ENCODE measurements at places on chromosomes 13 and 19.

GRCh38 chr13:112912726-112913440, 56.1 kb upstream of the MCF2L start:
- no peak for DNase-seq

DNA sequence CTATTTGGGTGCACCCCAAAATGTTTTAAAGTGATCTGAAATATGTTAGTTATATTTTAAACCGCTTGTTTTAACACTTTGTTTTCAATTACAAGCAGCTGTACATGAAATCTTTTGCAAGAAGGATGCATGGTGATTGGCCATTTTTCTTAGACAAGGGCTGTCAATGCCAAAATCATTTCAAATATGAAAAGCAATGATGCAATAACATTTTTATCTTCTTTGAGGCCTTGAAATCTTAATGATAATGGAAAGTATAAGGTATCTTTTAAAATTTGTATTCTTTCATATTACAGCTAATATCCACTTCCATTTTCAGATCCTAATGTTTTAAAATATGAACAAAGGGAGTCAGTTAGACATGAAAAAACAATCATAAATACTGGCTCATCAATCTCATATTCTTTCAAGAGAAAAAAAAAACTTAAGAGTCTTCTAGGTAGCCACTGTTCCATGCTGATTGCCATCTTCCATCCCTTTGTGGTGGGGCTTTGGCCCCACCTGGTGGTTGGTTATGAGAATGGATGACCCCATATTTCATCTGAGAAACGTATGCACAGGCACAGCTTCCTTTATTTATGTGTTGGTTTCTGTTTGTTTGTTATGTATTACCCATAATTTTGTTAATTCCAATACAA, 330.3 kb upstream of the MIR17HG start:
- no peak for DNase-seq

DNA sequence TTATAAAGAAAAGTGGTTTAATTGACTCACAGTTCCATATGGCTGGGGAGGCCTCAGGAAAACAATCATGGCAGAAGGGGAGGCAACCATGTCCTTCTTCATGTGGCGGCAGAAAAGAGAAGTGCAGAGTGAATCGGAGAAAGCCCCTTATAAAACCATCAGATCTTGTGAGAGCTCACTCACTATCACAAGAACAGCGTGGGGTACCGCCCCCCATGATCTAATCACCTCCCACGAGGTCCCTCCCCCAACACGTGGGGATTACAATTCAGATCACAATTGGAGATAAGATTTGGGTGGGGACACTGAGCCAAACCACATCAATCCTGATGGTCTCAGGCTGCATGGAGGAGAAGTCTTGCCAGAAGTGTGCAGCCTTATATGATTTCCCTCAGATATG, 26.0 kb downstream of the TM9SF2 start:
- DNase-seq: no peak

DNA sequence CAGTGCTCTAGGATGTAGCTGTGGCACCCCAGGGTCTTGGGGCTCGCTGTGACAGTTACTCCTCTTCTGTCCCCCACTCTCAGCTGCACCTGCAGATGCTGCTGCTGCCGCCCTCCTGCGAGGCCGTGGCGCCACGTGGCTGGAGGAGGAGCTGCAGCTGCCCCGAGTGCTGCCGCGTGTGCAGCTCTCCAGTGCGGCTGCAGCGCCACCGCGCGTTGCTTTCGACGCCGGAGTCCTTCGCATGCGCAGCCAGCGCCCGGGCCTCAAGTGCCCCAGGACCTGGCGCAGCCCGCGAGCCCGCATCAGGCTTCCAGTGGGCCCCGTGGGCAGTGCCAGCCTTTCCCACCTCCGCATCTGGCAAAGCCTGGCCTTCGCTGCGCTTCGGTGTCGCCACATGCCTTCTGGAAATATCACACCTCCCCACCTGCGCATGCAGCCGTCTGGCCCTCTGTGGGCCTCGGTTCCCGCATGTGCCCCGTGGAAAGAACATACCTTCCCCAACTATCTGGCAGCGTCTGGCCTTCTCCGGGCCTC, 692 bp upstream of the ZNF580 start:
- DNase-seq: peak; percentile 74

- peak; percentile 73 for DNase-seq
Measured at GRCh38 chr19:1131718-1132551, 28.1 kb downstream of the GPX4 start.

DNA sequence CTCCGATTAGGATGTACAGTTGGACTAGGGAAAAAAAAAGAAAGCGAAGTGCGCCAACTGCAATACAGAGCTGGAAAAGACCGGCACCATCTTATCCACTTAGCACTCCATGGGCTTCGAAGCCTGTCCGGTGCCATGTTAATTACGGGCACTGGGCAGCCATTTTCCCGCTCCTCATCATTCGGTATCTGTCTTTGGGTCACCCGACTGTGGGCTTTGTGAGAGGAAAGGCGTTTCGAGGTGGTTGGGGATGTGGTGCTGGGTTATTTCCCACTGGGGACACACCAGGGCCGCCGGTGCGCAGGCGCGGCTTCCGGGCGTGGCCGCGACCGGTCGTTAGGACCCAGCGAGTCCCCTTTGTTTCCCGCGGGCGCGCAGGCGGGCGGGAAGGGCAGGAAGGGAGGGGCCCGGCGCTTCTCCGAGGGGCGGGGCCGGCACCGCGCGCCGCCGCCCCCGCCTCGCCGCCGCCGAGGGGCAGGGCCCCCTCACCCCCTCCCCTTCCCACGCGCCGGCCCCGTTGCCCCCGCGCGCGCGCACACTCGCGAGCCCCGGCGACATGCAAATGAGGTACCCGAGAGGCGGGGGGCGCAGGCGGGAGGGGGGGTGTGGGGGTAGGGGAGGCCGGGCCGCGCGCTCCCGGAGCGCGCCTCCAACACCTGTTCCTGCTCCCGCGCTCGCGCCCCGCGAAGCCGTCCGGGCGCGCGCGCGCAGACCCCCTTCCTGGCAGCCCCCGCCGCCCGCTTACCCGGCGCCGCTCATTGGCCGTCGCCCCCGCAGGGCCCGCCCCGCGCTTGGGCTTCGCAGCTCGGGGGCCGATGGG, at the start of gene ZNF524:
TSS of gene ZNF524 (plus strand) at position 447 of the 820 bp plus-strand sequence. CDS start 1,825 bp downstream, outside the sequence.
- peak; percentile 77 for DNase-seq

GRCh38 chr19:51509823-51510660, 8.4 kb upstream of the SIGLEC12 start:
- no peak for DNase-seq

DNA sequence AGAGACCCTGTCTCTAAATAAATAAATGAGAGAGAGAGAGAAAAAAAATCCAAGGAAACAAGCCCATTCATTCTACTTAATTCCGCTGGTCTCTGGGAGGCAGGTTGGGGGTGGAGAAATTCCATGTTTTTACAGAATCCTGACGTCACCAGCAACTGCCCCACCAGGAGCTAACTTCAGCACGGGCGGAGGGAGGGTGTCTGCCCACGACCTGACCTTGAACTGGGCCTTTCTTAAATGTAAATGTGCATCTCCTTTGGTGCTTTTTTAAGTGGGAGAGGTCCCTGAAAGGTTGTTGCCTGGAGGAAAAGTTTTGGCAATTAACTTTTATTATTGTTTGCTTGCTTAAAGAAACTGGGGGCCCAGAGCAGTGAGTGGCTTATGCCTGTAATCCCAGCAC, 15.5 kb downstream of the KLF2 start:
- no peak for DNase-seq

GRCh38 chr13:42660333-42660965, 86.5 kb downstream of the TNFSF11 start:
- DNase-seq: no peak

GRCh38 chr19:41351339-41352245, 2.1 kb downstream of the TGFB1 start:
- peak; percentile 82 for DNase-seq

GRCh38 chr13:20860844-20861243, 41.7 kb downstream of the XPO4 start:
- DNase-seq: no peak

DNA sequence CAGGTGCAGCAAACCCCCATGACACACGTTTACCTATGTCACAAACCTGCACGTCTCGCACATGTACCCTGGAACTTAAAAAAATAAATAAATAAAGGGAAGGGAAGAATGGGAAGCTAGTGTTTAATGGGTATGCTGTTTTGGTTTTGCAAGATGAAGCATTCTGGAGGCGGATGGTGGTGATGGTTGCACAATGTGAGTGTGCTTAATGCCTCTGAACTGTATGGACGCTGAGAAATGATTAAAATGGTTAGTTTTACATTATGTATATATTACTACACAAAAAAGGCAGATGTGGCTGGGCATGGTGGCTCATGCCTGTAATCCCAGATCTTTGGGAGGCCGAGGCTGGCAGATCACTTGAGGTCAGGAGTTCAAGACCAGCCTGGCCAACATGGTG, 17.8 kb downstream of the NFILZ start:
- DNase-seq: no peak

GRCh38 chr13:75704927-75705288, 68.8 kb downstream of the LMO7 start:
- DNase-seq: no peak

DNA sequence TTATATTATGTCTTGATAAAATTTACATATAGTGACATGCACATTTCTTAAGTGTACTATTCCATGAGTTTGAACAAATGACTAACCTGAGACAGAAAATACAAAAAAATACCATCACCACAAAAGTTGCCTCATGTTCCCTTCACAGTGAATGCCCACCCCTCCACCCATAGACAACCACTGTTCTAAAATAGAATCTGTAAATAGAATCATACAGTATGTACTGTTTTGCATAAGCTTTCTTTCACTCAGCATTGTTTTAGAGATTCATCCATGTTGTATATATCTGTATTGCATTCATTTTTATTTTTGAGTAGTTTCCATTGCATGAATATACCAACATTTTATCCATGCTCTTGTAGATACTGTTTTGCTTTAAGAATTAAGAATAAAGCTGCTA, 23.3 kb upstream of the RBM26 start:
- no peak for DNase-seq

- no peak for DNase-seq
Measured at GRCh38 chr19:7564866-7565265, 29.3 kb downstream of the PNPLA6 start.

DNA sequence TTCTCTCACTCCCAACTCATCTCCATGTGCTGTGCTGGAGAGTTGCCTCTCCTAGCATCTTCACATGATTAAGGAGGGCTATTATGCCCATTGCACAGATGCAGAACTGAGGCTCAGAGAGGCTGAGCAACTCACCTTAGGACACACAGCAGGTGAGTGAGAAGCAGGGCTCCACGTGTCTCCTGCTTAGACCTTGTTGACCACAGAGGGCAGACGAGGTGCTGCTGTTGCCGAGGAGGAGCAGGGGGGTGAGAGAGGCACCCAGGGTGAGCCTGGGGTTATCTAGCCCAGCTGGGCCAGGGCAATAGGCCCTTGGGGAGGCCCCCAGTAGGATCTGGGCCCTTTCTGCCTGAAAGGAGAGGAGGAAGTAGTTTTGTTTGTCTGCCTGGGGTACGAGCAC, 2.4 kb upstream of the HSH2D start:
- DNase-seq: peak; percentile 61

- DNase-seq: no peak
Measured at GRCh38 chr13:28052945-28053344, 47.4 kb downstream of the FLT3 start.

- DNase-seq: no peak
Measured at GRCh38 chr19:18717601-18718000, 34.1 kb downstream of the CRTC1 start.

- DNase-seq: no peak
Measured at GRCh38 chr13:105971738-105972137, 563.7 kb downstream of the EFNB2 start.

DNA sequence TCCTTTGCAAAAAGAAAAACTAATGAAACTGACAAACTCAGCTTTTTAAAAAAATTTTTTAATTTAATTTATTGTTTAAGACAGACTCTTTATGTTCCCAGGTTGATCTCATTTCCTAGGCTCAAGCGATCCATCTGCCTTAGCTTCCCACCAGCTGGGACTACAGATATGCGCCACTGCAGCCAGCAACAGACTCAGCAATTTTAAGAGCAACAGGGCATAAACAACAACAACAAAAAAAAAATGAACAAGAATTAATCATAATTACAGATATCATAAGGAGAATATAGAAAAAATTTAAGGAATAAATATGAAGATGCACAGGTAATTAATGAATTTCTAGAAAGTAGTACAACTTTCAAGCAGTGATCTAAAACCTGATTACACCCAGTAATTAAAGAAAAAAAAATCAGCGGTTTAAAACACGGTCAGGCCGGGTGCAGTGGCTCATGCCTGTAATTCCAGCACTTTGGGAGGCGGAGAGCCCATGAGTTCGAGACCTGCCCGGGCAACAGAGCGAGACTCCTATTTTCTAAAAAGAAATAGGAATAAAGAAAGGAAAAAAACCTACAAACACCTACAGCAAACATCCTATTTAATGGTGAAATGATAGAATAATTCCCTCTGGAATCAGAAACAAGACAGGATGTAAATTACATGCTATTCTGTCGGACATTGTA, 1.4 kb downstream of the ZNF699 start:
- no peak for DNase-seq

- DNase-seq: no peak
Measured at GRCh38 chr13:29730253-29730652, 120.2 kb downstream of the UBL3 start.

DNA sequence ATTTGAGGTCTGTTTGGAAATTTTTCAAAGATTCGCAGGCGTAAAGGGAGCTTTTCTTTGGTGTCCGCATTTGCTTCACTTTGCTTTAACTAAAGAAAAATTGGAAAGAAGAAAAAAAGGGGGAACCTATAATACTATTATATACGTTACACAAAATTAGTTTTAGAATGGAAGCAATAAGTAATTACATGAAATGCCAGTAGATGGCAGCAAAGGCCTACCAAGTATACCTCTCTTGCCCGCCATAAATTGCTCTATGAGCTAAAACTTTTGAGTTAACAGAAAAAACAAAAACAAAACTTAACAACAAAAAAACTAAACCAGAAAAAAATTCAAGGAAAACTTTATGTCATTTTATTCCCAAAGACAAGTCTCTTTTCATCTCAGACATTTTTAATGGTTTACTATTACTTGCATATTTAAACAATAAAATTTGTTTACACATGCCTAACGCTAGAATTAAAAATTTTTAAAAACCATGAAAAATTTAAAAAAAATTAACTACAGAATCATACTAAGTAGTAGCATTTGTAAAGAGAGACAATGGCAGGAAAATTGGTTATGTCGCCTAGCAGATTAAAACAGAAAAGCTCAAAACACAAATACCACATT, 271.4 kb downstream of the NALCN start:
- DNase-seq: no peak

DNA sequence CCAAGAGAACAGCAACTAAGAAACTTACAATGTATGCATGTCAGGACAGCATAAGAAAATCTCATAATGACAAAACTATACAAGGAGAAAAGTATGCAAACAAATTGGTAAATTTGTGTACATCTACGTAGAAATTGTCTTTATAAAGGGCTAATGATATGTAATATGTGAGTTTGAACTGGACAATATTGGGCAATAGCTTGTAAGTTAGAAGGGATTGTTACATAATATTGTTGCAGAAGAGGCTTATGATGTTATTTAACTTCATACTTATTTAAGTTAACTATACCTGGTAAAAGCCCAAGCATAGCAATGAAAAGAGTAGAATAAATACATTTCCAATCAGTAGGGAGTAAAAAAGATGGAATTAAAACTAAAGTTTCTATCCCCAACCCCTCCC, 134.0 kb downstream of the MAB21L1 start:
- no peak for DNase-seq
